ENCODE measurements at places on chromosomes 7 and 10.
A peak's percentile ranks its signal among the peaks of the same experiment; 100 is the strongest.

GRCh38 chr10:3648170-3648569 lies 136.8 kb downstream of the KLF6 start:
- no peak for DNase-seq

DNA sequence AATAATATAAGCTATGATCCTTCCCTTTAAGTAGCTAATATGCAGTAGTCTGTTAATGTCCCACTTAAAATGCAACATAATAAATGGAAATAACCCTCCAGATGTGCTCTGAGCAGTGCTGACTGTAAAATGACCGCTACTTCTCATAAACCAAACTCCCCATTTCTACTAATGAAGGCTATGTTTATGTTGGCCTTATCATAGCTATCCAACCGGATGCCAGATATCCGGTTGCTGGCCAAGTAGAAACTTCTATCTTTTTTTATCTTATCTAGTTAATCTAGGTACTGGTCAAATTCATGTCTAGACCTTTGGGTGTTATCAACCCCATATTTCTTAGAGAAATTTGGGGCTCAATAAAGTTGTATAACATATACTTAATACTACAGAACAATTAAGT lies 56.6 kb downstream of the CHRM2 start:
- no peak for DNase-seq

DNA sequence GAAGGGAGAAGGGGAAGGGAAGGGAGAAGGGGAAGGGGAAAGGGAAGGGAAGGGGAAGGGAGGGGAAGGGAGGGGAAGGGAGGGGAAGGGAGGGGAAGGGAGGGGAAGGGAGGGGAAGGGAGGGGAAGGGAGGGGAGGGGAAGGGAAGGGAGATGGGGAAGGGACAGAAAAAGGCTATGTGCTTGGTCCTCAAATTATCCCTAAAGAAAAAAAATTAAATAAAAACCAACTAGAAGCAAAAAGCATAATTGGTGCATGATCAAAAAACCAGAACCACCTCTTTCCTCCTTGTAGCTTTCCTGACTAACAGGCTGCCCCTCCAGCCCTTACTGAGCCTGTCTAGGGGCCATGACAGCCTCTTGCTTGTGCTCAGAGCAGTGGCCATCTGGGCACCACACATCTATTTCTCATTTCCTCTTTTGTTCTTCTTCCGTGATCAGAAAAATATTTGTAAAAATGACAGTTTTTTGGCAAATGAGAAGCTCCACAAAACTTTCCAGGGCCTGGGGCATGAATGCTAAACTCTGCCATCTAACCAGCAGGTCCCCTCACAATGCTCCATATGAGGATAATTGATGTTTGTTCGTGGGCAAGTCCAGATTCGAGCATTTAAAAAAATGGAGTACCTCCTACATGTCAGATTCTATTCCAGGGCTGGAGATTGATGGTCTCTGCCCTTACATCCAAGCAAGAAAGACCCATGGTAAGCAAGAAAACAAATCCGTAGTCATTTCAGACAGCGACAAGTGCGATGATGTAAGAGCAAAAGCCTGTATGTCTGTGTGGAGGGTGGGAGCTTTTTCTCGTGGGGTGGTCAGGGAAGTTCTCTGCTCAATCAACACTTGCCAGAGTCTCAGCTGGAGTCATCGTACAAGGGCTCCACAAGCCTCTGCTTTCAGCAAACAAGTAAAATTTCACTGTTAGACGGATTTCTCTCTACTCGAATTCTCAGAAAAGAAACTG lies 320.9 kb downstream of the WDR11 start:
- DNase-seq: no peak

GRCh38 chr10:126770809-126771208 lies 100.3 kb upstream of the C10orf90 start:
- DNase-seq: no peak

GRCh38 chr10:120841522-120842189 lies 9.5 kb upstream of the WDR11 start:
- no peak for DNase-seq

DNA sequence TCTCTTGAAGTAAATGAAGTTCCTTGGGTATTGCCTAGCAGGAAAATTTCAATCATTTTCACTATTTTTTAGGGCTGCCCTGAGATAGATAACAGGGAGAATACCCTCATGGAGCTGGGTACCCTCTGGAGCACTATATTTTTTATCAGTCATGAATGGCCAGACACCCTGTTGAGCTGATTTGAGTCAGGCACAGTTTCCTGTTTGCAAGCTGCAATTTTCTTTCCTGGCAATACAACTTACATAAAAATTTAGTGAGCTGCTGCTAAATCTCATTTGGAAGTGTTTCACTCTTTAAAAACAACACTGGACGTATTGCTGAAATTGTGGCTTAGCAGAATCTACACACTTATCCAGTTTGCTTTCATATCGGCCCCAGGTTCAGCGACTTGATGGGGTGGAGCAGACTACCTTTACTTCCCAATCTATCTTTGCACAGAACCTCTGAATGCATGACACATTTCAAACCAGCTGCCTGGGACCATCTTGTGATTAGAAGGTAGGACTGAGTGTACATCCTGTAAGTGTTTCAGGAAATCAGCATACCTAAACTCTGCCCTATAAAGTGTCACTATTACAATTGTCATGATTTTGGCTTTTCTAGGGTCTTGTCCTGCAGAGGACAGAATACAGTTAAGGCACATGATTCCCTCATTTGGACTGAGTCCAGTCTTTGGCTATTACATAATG lies 125.7 kb upstream of the FAM3C start:
- DNase-seq: no peak

DNA sequence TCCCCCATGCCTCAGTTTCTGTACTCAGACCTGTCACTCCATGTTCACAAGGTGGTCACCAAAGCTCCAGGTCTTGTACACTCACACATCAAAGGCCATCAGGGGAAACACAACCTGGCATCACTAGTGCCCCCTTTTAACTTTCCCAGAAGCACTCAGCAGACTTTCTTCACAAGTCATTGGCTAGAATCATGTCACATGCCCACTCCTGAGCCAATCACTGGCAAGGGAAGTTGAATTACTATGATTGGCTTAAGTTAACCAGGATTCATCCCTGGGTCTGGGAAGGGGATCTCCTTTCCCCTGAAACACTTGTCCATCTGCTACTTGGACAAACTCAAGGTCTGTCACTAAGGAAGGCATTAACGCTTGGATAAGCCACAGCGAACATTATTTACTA lies 193.8 kb upstream of the PLXNA4 start:
- DNase-seq: no peak

GRCh38 chr10:102117391-102118159 lies 2.6 kb downstream of the LDB1 start:
- DNase-seq: no peak

DNA sequence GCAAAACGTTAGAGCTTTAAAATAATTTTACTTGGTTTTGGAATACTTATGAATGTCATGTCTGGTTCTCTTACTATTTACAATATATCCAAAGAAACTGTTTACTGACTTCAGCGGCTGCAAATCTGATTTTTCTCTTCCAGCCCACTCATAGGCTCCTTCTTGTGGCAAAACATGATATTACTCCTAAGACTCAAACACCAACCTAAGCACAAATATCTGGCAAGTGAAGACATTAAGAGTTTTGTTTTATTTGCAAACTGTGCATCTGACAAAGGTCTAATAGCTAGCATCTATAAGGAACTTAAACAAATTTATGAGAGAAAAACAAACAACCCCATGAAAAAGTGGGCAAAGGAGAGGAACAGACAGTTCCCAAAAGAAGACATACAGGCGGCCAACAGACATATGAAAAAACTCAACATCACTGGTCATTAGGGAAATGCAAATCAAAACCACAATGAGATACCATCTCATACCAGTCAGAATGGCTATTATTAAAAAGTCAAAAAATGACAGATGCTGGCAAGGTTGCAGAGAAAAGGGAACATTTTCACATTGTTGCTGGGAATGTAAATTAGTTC lies 20.3 kb upstream of the GJC3 start:
- no peak for DNase-seq

GRCh38 chr7:138440460-138440859 lies 19.6 kb upstream of the TRIM24 start:
- no peak for DNase-seq

GRCh38 chr10:89301232-89301631 lies 614 bp upstream of the IFIT2 start:
- no peak for DNase-seq

GRCh38 chr10:50577010-50577409 lies 46.7 kb downstream of the SGMS1 start:
- no peak for DNase-seq

DNA sequence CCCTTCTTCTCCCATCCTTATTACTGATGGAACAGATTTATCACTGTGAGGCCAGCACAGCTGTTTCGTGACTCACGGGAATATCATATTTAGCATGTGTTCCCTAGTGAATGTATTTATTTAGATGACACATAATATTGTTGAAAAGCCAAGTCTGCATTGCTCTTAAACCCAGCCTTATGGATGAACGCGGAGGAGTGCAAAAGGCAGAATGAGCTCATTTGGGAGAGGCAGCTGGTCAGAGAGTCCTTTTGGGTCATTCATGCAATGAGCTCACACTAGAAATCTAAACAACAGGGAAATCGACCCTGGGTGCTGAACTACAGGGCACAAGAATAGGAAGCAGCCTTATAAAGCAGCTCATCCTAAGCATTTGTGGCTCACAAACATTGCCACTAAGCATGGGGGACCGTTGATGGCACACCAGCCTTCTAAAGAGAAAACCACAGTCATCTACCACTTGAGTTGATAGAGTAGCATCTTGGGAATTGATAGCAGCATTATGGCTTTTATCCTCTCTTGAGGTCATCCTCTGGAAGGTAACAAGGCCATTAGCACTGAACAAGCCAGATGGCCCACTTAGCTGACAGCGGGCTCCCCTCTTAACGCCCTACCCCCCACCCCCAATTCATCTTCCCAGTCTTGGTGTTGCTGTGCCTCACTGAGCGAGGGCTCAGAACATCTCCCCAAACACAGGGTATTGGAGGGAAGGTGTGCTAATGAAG lies 32.9 kb upstream of the SDK1 start:
- no peak for DNase-seq

DNA sequence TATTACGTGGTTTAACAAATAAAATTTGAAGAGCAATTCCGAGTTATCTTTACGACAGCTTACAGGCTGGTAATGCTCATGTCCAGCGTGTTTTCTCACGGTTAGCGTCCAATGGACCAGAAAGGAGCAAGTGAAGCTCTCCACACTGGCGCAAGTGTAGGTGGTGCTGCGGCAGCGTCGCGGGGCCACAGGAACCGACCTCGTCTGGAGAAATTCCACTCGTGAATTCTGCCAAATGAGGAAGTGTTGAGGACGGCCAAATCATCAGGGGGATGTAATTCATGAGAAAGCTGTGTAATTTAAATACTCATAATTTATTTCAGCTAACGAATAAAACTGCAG lies 350 bp upstream of the ZNF37A start:
- DNase-seq: no peak

DNA sequence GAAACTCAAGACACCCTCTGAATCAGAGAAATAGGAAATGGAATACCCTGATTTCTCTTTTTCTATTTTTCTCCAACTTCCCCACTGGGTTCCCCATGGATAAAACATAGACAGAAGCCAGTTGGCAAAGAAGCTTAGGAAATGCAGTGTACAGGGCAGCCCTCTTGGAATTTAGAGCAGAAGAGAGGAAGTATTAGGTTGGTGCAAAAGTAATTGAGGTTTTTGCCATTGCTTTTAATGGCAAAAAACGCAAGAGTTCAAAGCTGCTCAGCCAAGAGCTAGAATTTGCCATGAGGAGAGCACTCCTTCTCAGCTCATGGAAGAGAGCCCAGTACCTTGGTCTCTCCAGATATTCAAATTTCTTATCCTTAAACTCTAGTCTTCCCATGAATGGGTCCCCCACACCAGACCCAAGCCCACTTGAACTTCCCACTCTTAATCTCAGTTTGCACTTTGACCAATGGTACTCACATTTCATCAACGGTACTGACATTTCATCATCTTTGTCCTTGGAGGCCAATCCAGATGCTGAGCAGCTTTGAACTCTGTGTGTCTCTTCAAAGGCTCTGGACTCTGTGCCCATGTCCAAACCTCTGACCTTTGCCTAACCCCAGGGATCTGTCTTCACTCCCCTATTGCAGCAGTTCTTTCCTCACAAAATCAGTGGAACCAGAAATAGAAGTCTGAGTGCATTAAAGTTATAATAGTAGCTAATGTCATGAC lies 73.2 kb upstream of the PPP1R3C start:
- DNase-seq: no peak

GRCh38 chr10:22702348-22702747 lies 12.0 kb downstream of the PIP4K2A start:
- DNase-seq: no peak

GRCh38 chr10:7533657-7534479 lies 123.0 kb upstream of the SFMBT2 start:
- DNase-seq: no peak

DNA sequence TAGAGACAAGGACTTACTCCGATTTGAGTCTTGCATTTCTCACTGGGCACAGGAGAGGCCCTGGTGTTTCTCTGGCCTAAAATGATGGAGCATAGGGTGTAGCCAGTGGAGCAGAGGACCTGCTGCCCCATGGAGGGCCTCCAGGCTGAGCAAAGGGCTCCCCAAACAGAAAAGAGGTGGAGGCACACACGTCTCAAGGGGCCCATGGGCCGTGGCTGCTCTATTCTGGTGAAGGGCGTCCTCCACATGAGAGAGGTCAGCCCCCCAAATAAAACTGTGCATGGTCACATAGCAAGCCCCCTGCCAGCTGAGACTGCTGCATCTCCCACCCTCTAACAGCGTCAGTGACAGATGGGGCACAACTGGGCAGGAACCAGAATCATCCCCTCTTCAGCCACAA lies 41.4 kb downstream of the MYO1G start:
- DNase-seq: no peak

GRCh38 chr7:1755783-1756625 lies 85.9 kb downstream of the ELFN1 start:
- no peak for DNase-seq

GRCh38 chr10:49688920-49689319 lies 9.5 kb downstream of the C10orf53 start:
- DNase-seq: no peak

DNA sequence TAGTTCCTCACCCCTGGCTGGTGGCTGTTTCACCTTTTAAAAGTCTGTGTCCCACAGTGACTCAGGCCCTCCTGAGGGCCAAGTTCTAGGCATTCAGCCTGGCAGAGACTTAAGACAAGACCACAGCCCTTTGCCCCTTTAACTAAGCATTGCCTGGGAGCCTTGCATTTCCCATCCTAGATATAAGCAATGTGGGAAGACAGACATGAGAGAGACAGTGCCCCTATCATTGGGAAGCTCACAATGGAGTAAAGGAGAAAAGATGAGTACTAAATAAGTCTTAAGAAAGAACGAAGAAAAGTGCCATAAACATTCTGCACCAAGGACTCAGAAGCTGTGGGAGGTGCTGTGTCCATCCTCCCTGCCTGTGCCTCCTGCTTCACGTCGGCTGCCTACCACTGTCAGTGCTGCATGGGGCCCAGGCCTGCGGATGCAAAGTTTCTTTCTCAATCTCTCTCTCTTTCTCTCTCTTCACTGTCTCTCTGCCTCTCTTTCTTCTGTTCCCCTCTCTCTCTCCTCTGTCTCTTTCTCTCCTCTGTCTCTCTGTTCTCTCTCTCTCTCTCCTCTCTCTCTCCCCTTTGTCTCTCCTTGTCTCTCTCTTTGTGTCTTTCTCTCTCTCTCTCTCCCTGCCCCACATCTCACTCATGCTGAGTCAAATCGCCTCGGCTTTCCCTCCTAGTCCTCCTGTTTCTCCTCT lies 21.5 kb downstream of the GPRIN2 start:
- DNase-seq: no peak

- peak; percentile 92 for DNase-seq
These were observed at the start of gene HIF1AN for GRCh38 chr10:100535715-100536353. TSS of gene HIF1AN (plus strand) at chr10:100535943. CDS start at chr10:100535959, 16 bp downstream.
